ENCODE measurements at places on chromosomes 1 and 21.

DNA sequence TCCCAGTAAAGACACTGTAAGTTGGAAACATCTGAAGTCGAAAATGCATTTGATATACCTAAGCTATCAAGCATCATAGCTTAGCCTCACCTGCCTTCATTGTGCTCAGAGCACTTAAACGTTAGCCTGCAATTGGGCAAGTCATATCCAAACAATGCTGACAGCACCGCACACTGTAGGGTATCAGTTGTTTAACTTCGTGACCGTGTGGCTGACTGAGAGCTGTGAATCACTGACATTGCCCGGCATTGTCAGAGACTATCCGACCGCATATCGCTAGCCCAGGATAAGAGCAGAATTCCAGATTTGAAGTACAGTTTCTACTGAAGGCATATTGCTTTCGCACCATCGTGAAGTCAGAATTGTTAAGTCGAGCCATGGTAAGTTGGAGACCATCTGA lies 41.5 kb downstream of the GALNT2 start:
- DNase-seq = no peak

DNA sequence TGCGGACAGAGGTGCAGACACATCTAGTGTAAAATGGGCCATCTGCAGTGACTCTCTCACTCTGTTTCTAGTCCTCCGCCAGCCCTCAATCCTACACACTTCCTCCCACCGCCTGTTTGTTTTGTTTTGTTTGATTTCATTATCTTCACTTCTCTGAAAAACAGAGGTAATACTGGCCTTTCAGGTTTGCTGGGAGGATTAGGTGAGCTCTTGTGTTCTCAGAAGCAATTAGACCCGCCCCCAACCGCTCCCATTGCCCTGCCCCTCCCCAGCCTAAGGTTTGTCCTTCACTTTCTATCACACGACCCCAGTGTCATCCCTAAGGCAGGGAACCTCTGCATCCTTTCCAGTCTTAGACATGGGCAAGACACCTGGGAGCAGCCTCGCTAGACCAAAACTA lies 43.2 kb upstream of the TACSTD2 start:
- peak; percentile 40 for DNase-seq

DNA sequence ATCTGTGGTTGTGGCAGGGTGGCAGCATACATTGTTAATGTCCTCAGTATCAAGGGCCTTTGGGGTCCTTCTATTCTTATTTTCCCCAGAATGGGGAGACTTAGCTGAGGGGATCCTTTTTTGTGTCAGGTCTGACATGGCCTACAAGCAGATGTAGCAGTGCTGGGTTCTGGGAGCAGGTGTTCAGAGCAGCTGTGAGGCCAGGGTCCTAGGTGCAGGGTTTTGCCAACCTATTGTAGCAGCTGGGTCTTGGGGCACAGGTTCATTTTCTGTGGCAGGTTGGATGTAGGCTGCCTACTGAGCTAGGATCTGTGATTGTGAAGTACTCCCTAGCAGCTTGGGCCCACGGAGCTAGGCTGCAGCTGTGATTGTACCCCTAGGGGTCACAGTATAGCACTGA lies 60.1 kb downstream of the DIPK1A start:
- DNase-seq = no peak

GRCh38 chr1:70314706-70315304 lies 39.7 kb downstream of the ANKRD13C start:
- no peak for DNase-seq

DNA sequence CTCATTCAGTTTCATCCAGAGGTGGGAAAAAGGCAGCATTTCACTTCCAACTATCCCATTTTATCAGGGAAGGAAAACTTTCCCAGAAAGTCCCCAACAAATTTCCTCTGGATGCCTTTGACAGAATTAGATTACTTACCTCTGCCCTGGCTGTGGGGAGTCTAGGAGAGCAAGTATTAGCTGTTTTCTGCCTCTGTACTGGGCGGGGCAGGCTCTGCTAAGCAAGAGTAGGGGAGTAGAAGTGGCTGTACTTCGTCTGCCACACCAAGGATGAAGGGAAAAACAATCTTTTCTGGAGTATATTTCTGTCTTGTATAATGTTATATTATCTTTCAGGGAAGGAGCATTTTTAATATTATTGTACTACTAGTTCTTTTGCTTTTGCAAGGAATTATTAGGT lies 78.5 kb downstream of the FNBP1L start:
- DNase-seq = no peak

DNA sequence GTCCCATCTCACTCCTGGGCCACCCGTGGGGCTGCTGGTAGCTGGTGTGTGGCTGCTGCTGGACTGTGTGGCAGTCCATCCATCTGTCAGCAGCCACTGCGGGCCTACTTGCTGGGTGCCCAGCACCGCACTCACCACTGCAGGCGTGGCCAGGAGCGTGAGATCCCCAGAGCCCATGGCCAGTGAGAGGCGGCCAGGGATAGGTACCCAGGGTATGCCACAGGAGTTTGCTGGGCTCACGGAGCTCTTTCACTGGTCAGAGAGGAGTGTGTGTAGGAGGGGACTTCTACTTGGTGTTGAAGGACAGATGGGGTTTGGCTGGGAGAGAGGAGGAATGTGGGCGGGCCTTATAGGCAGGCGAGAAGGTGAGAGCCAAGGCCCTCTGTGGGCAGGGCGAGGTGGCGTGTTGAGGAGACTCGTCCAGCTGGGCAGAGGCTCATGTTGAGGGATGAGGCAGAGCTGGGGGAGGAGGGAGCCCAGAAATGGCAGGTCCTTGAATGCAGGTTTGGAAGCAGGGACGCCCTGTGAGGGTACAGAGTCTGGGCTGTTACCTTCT lies 15.0 kb downstream of the QSOX1 start:
- no peak for DNase-seq

DNA sequence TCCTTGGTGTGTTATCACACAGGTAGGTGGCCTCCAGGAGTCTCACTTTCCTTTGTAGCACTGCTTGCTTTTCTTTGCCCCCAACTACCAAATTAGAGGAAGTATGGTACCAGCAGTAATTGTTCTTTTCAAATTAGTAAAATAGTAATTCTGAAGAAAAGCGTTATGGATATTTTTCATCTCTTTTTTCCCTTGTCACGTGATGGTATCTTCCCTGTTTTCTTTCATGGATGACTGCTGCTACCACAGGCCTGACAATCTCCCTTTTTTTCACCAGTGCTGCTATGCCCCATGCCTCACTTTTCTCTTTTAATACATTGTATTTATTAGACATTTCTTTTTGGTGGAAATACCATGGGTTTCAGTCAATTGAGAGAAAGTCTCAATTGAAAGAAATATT lies 3.3 kb downstream of the ZBTB37 start:
- DNase-seq = no peak

GRCh38 chr1:107964336-107965109 lies 457 bp downstream of the VAV3 start:
- DNase-seq = peak; percentile 55

- DNase-seq = no peak
These were observed 16.9 kb downstream of the PCNX2 start for GRCh38 chr1:233278631-233279030.

Data from NCI-H82 (cell line).